ENCODE measurements at places on chromosomes 5 and 9.

GRCh38 chr9:99072040-99072394 is 32.9 kb upstream of the TGFBR1 start:
- no peak for DNase-seq

- DNase-seq, result no peak
Measured at GRCh38 chr9:100352201-100352726, 478 bp downstream of the TEX10 start.

- peak; percentile 61 for DNase-seq
Measured at GRCh38 chr9:137236238-137236935, 4.7 kb upstream of the TUBB4B start.

- DNase-seq, result no peak
Measured at GRCh38 chr9:109107402-109108240, 12.1 kb downstream of the TMEM245 start.

DNA sequence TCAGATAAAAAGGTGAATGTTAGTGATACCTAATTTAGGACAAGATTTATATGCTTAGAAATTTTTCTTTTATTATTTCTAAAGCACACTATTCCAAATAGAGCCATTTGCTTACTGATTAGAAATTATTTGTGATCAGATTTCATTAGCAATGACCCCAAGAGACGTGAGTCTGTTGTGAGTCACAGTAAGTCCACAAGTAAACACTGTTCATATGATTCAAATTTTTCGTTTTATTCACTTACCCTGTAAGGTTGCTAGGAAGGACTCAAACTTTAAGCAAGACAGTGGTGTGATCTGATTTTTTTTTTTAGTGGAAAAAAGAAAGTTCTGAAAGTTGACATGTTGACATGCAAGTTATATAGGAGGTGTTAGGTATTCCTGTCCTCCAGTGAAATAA is 1.2 kb downstream of the CARD6 start:
- DNase-seq, result no peak

GRCh38 chr5:149729150-149729549 is 960 bp upstream of the PPARGC1B start:
- DNase-seq, result no peak

DNA sequence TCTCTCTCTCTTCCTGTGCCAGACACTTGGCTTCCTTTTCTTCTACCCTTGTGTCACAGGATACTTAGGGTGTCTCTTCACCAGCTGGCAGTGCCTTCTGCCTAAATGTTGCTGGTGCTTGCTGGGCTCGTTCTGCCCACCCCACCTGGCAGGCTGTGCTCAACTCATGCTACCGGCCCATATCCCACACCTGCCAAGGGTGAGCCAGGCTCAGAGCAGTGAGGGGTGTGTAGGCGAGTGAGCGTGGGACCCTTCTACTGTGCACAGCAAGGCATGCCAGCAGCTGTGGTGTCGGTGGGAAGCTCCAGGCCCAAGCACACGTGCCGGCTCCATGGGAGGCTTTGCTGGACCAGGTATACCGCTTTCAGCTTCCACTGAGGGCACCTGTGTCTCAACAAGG is 1626.7 kb upstream of the ACO1 start:
- no peak for DNase-seq

GRCh38 chr9:69028754-69029153 is 6.8 kb upstream of the FXN start:
- DNase-seq, result no peak

- no peak for DNase-seq
Measured at GRCh38 chr5:114325541-114325940, 36.3 kb upstream of the KCNN2 start.

GRCh38 chr5:103333376-103333775 is 74.8 kb downstream of the MACIR start:
- DNase-seq, result no peak

Data from NCI-H187 (cell line).